ENCODE measurements at places on chromosomes 12 and 14.

DNA sequence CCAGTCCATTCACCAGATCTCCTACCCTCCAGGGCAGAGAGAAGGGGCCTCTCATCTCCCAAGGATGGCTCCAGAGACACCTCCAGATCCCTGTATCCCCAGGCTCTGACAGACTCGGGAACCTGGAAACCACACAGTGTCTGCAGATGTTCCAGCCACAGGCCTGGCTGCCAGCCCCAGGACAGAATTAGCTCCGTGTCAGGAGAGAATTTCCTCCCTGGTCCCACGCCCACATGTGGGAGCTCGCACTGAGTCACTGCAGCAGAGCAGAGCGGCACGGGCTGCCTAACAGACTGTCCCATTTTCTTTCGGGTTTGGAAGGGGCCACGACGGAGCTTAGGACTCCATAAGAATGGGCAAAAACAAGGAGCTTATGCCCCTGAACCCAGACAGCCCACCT is 33.6 kb downstream of the CMKLR1 start:
- no peak for DNase-seq

- DNase-seq: no peak
These were observed 13.9 kb upstream of the MDM2 start for GRCh38 chr12:68793975-68794652.

- DNase-seq: no peak
These were observed 10.8 kb downstream of the PACS2 start for GRCh38 chr14:105325303-105325702.

- no peak for DNase-seq
These were observed 10.2 kb downstream of the PZP start for GRCh38 chr12:9198012-9198411.

DNA sequence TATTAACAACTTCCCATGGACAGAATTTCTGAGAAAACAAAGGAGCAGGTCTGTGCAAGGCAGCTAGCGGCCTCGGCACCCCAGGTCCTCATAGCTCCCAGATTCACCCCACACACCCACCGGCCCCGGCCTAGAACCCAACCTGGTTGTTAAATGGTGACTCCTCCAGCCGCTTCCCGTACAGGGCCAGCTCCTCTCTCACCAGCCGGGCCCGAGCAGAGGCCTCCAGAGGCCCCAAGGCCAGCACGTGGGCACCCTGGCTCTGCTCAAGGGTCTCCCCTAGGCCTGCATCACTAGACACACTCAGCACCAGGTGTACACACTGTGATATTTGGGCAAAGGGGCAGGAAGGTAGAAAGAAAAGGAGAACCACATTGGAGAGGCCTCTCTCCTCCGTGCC is 30.3 kb downstream of the TEP1 start:
- DNase-seq: no peak

GRCh38 chr12:110640275-110641025 is 26.5 kb downstream of the TCTN1 start:
- no peak for DNase-seq

DNA sequence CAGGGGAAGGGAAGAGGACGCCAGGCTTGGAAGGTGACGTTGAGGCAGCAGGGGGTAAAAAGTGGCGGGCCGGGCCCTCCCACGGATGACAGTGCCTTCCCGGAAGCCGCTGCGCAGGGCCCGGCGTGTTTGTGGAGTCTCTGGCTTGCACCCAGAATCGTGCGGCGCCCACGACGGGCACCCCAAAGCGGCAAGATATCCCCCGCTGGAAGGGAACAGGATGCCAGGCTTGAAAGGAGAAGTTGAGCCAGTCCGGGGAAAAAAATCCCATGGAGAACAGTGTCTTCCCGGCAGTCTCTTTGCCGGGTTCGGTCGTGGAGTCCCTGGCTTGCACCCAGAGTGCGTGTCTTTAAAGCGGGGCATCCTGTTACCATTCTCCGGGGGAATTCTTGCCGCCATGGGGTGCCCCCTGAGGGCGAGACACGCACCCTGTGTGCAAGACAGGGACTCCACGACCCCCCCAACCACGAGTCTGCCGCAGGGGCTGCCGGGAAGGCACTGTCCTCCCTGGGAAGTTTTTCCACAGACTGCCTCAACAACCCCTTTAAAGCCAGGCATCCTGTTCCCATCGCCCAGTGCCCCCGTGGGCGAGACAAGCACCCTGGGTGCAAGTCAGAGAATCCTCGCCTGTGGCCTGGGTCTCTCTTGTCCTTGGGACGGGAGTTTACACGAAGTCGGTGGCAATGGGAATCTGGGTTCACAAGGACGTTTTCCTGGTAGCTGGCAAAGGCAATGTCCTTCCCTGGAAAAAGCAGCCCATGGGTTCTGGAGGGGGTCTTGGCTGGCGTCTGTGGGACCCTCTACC is 156.1 kb upstream of the ALG10B start:
- DNase-seq: no peak

GRCh38 chr12:50564948-50565297 is 60.1 kb downstream of the DIP2B start:
- DNase-seq: no peak

DNA sequence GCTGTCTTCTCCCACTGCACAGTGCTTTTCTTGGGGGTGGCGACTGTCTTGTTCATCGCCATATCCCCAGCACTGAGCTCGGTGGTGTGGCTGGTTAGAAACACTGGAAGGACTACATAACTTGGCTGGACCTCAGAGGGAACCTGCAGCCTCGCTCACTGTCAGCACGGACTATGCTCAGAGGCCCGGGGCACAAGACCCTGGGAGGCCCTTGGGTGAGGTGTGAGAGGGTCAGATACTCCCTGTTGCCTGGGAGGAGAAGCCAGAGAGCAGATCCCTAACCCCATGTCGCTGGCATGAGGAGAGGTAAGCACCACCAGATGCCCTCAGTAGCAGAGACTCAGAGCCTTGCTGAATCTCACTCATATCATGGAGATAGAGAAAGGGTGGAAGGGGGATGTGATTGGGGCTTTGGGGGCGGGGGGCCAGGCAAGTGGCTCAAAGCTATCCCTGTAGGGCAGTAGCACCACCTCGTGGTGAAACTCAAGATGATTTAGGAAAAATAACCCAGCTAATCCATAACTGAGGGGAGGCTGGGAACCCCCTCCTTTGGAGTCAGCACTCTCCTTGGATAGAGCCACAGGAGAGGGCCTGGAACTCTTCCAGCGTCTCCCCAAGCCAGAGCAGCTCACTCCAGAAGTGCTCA is 18.7 kb upstream of the HDAC7 start:
- no peak for DNase-seq

- DNase-seq: no peak
These were observed 90.1 kb downstream of the HELB start for GRCh38 chr12:66392266-66392915.

DNA sequence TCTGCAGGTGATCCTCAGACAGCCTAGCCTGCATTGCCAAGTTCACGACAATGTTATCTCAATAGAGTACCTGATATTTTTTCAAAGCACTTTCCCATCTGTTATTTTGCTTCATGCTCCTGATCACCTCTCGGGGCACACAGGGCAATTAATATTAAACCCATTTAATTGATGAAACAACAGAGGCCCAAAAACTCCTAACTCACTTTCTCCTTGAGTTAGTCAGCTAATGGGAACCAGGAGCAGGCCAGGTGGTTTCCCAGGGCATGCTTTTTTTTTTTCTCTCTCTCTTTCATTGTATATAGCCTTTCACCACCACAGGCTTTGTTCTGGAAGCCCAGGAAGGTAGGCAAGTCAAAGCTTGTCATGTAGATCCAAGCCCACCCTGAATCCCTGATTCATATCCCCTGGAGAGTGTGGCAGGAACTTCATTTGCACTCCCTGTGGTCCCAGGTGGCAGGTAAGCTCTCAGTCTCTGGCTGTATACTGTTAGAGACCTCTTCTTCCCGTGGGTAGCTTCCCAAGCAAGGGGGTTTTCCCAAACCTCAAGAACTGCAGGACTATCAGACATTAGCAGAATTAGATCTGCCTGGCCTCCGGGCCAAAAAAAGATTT is 41.6 kb upstream of the MAP1LC3B2 start:
- no peak for DNase-seq

DNA sequence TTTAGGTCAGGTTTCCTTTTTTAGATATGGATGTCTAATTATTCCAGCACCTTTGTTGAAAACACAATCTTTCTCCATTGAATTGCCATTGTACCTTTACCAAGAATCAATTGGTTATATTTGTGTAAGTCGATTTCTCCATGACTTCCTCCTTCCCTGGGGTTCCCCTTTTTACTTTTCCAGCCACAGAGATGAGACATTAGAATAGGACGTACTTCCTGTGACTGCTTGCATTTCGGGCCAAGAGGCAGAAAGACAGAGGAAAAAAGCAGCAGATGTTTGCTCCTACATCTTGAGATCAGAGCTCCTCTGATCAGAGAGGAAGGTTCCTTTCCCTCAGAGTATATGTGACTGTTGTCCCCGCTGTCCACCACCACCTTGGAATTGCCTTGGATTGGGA is 453.7 kb upstream of the RGS6 start:
- DNase-seq: no peak

GRCh38 chr12:131939007-131939406 is 9.9 kb downstream of the PUS1 start:
- DNase-seq: no peak

GRCh38 chr14:70000601-70001000 is 121.4 kb downstream of the SMOC1 start:
- no peak for DNase-seq

GRCh38 chr14:68619790-68620574 is 172.9 kb downstream of the ZFP36L1 start:
- no peak for DNase-seq

- DNase-seq: no peak
These were observed 1.4 kb upstream of the GLTP start for GRCh38 chr12:109881752-109882151.

DNA sequence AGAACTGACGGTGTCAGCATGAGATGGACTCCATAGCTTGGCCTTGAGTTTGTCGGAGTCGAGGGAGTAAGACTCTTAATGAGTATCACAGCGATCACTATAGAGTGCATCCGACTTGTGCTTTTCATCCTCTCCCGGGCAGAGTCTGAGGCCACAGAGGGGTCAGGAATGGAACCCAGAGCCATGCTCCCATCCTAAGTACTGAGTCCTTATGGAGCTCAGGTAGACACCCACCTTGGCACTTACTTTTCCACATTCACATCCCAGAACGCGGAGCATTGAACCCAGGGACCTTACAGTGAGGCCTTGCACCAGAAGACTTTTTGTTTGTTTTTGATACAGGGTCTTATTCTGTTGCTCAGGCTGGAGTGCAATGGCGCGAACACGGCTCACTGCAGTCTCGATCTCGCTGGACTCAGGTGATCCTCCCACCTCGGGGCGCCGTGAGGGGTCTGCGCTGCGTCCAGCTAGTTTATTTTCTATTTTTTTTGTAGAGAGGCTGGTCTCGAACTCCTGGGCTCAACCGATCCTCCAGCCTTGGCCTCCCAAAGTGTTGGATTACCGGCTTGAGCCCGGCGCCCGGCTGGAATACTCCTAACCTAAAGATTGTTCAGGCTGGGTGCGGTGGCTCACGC is 719 bp upstream of the SRSF9 start:
- DNase-seq: no peak

GRCh38 chr12:69840727-69841126 is 15.7 kb downstream of the MYRFL start:
- DNase-seq: no peak
